ENCODE measurements at places on chromosomes 5 and 9.

DNA sequence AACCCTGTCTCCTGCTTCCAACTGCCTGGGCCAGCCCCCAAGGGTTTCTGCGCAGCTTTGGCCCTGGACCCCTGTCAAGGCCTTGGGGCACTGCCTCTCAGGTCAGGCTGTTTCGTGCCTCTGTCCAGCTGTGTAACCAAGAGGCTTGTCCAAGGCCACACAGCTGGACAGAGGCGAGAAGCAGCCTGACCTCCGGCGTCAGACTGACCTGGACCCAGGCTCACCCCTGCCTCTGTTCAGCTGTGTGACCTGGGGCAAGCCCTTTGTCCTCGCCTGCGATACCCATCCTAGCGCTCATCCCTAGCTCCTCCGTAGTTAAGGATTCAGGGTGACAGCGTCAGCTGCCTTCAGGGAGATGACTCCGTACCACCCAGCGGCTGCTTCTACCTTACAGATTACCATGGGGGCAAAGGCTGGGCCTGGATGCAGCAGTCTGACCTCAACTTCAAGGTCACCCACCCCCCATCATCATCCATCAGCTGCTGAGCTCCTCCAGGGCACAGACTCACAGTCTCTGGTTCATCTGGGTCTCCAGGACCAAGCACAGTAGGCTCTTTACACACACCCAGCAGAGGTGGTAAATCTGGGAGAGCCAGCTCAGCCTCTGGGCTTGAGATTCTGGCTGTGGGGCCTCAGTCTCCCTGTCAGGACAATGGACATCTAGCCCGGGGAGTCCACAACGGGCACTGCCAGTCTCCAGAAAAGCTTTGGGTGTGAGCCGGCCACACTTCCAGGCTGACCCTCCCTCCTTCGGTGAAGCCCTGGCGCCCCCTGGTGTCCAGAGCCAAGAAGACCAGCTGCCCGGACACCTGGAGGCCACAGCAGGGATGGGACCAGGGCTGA is 7.9 kb downstream of the AK1 start:
- peak; percentile 89 for DNase-seq

DNA sequence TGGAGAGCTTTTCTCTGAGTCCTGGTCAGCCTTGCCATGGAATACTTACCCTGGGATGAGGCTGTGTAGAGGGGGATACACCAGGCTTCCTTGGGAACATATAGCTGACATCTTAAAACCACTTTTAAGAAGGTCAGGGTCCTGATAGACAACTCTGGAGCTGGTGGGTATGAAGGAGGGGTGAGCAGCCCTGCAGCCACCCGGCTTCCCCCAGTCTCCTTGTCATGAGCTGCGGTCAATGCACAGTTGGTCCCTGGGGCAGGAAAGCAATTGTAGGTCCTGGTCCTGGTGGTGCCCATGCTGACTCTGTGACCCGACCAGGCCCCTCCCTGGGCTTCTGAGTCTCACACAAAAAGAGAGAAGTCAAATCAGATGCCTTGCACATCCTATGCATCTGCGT is 63.6 kb downstream of the MRPL36 start:
- no peak for DNase-seq

- no peak for DNase-seq
Observed at GRCh38 chr5:146894753-146895521, 16.4 kb upstream of the PPP2R2B start.

DNA sequence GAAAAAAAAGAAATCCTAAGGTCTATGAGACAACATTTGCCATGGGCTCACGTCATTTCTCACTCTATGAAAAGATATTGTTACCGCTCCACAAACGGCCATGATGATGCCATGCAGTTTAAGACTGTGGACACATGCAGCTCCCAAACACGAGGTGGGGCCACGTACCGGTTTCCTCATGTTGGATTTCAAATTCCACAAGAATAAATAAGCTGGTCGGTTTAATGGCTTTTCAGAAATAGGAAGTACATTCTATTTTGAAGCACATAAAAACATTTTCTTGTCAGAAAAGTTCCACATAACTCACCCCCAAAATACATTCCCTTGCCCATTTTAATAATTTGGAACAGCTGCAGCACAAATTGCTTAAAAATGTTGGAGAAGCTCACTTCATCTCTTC is 130.6 kb downstream of the MYO10 start:
- DNase-seq = no peak

GRCh38 chr5:109946610-109947009 is 256.9 kb downstream of the MAN2A1 start:
- no peak for DNase-seq

DNA sequence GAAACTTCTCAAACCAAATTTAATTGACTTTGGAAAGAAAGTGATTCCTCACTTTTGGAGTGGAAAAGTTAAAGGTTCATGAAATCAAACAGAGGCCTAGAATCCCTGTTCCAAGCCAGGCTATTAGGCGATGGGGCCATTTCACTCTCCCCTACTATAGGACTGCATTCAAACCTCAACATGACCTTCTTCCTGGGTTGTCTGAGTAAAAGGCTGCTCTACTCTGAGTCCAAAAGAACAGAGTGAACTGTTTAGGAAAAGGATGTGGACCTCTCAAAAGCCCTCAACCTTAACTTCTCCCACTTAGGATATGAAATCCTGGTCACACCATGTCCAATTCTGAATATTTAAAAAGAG is 15.8 kb downstream of the C5orf52 start:
- DNase-seq = no peak

DNA sequence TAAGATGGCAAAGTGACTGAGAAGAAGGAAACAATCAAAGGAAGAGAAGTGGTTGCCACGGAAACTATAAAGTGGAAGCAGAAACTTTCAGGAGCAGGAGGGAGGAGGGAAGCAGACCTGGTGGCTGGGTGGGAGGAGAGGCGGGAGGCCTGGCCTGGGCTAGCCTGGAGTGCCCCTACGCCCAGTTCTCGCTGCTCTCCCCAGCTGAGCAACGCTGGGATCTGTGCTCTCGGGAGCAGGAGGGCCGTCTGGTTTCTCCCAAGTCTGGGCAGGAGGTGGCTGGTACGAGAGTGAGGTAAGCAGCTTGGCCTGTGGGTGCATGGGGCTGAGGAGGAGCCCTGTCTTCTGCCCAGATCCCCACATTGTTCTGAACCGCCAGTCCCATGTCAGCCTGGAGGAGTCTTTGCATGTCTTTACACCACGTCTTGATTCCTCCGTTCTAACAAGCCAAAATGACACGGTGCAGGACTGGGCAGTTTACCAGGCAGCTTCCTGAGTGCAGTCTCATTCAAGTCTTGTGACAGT is 15.0 kb upstream of the DAB2IP start:
- DNase-seq = no peak

DNA sequence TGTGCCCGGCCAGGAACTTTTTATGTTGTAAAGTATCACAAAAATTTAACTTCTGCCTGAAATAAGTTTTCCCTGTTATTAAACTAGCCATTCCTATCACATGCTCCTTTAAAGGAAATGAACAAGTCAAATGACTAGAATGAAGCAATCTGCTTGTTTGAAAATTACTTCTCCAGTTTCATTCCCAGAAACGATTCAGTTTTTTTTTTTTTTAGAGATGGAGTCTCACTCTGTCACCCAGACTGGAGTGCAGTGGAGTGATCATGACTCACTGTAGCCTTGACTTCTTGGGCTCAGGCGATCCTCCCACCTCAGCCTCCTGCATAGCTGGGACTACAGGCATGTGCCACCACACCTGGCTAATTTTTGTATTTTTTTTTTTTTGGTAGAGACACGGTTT is 13.3 kb upstream of the GNG10 start:
- no peak for DNase-seq

DNA sequence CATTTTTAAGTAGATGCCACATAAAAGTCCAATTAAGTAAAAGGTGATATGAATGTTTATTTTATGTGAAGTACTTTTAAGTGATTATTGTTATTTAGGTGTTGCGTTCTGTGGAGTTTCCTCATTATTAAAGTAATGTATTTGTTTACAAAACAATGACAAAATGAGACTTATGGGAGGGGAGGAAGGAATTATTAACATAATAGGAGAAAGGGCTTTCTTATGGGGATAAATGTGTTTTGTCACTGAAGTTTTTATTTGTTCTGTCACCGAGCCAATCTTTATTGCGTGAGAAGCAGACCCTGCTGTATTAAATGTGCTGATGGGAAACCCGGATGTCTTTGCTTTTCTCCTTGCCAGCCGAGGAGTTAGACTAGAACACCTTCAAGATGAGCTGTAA is 44.5 kb downstream of the TRIO start:
- no peak for DNase-seq

- DNase-seq = no peak
Observed at GRCh38 chr9:104860263-104860662, 67.7 kb downstream of the ABCA1 start.

GRCh38 chr5:29995154-29995553 is 1198.3 kb upstream of the CDH6 start:
- no peak for DNase-seq

DNA sequence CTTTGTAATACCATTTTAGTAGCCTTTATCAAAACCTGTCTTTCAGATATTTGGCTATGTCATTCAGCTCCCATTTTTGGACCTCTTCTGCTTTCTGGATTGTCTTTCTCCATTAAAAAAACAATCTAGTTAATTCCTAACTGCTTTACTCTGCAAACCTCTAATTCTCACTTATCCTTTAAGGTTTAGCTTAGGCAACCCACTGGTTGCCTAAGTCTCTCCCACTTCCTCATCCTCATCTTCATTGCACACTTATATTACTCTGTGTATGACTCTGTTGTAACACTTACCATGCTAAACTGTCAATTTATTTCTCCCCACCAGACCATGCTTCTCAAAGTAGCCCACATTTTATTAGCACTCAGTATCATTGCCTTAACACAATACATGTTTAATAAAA is 205.0 kb upstream of the DMRTA1 start:
- DNase-seq = no peak

- no peak for DNase-seq
Observed at GRCh38 chr9:34652602-34653000, 616 bp downstream of the IL11RA start.

GRCh38 chr5:17381932-17382331 is 116.1 kb upstream of the TAF11L2 start:
- DNase-seq = no peak

- DNase-seq = no peak
Observed at GRCh38 chr5:15720515-15720914, 220.5 kb downstream of the FBXL7 start.

DNA sequence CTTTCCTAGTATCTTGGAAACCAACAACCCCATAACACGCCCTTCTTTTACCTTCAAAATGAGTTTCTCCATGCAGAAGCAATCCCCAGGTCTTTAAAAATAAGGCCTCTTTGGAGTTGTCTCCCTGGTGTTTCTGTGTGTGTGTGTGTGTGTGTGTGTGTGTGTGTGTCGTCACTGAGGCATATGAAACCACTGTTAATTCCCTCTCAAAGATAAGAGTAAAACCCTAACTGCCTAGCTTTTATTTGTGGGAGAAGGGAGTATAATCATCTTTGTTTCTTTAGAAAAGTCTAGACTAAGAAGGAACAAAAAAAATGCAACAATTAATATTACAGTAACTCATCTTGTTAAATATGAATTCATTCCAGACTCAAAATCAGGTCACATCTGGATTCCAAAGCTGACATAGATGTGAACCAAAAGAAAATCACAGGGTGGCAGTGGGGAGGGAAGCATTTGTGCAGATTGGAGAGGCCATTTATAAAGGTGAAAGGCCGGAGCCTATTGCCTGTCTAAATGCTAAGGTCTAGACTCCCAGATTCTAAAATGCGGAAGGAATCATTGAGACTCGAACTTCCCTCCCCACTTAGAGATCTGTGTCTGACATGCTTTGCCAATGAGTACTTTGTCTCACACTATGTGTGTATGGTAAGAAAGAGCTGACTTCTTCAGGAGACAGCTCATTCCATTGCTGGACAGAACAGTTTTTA is 91.4 kb downstream of the ZNF366 start:
- no peak for DNase-seq

DNA sequence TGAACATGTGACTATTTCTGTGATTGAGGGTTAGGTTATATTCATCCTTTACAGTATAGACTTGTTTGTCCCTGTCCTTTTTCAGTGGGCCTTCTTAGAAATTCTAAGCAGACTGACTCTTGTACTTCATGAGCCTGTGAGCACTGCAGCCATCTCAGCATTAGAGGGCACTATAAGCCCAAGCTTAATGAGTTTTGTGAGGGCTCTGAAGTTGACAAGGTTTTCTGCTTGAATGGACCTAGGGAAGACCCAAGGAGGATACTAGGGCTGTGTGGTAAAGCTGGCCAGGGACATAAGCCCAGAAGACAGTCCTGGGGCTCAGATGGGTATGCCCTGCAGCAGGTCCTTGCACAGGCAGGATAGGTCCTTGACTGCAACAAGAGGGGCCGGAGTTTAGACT is 126.5 kb downstream of the MRPS30 start:
- no peak for DNase-seq

DNA sequence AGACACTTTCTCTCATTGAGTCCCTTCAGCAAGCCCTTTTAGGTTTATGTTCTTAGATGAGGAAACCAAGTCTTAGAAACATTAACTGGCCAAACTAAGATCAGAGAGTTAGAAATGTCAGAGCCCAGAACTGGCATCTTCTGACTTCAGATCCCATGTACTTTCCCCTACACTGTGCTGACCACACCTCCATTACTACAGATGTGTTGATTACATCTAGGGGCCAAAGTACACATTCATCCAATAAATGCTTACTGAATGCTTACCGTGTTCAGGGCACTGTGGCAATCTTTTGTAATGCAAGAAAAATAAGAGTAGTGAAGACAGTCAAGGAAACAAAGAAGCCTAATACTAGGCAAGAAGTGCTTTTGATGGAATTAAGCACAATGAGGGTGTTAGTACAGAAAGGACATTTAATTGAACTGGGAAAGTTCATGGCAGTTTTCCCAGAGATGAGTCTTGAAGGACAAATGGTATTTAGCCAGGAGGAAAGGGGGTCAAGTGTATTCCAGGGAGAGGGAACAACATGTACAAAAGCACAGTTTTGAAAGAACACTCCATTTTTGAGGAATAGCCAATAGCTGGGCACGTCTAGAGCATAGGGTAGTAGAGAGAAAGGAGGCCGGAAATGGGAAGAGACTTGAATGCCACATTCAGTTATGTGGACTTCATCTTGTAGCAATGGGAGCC is 89.7 kb upstream of the CDKN2B start:
- no peak for DNase-seq
